ENCODE measurements at places on chromosomes 6 and 20. TPM values are rescaled to one million over a fixed set of nuclear protein-coding genes. Genes with fewer than 3 reads are reported as not detected.

- peak; percentile 39 for DNase-seq
Observed at GRCh38 chr6:12245763-12246718, 44.1 kb upstream of the EDN1 start.

GRCh38 chr6:1679688-1680068 lies 70.0 kb downstream of the FOXC1 start:
- no peak for DNase-seq

DNA sequence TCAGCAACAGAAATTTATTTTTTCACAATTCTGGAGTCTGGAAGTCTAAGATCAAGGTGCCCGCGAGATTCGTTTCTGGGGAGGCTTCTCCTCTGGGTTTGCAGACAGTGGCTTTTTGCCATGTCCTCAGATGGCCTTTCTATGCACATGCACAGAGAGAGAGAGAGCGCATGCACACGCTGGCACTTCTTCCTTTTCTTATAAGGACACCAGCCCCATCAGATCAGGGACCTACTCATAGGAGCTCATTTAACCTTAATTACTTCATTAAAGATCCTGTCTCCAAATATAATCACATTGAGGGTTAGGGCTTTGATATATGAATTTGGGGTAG lies 260.7 kb upstream of the PLCB4 start:
- DNase-seq, result no peak

DNA sequence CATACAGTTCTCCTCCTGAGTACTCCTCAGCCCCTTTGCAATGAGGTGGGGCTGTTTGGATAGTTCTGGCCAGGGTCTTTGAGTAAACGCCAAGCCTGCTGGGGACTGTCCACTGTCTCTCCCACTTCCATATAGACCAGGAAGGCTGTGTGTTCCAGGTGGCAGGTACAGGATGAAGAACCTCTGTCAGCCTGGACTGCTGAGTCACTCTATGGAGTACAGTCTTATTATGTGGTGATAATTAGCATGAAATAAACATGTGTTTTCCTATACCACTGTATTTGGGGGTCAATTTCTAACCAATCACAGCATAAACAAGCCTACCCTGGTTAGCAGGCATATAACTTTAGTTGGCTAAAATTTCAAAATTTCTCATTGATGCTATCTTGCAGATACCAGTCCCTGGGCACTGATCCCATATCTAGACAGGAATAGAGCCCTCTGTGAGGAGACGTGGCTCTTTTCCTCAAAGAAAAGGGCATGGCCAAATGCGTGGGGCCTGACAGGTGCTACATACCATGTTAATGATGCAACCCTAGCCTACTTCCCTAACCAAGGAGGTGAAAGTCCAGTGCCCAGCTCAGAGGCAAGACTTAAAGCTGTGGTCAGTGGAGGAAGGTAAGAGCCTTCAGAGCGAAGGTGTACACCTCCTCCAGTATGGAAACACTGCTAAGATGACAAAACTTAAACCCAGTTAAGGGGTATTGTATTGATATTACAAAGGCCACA lies 4.5 kb upstream of the ALDH8A1 start:
- DNase-seq, result no peak

DNA sequence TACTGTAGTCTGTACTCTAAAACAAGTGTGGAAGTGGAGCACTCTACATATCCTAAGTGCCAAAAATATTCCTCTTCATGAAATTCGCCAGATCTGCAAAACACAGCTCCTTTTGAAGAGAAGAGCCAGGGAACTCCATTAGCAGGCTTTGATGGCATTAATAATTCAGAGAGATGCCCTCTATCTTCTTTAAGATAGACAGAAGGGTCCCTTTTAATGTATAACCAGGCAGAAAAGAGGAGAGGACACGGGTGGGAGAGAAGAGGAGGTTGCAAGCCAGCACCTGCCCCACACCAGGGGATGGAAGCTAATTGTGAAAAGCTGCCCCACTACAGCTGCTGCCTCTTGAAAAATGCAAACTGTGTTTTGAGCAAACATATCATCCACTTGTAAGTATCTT lies 3.7 kb upstream of the RFPL4B start:
- no peak for DNase-seq

DNA sequence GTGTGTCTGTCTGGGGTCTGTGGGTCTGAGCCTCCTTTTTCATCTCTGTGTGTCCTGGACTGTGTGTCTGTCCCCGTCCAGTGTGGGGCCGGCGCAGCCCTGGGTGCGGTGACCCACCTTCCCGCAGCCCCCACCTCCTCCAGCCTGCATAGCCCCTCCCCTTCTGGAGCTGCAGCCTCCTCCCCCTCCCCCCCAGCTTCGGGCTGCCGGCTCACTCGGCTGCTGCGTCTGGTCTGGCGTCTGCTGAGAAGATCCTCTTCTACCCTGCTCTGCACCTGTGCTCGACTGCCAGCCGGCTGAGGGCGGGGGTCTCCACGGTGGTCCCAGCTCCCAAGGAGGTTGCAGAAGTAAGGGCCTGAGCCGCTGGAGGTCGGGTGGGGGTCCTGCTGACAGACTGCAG lies 7.6 kb upstream of the LKAAEAR1 start:
- DNase-seq, result no peak

GRCh38 chr6:53811082-53811481 lies 16.3 kb downstream of the LRRC1 start:
- DNase-seq, result no peak

DNA sequence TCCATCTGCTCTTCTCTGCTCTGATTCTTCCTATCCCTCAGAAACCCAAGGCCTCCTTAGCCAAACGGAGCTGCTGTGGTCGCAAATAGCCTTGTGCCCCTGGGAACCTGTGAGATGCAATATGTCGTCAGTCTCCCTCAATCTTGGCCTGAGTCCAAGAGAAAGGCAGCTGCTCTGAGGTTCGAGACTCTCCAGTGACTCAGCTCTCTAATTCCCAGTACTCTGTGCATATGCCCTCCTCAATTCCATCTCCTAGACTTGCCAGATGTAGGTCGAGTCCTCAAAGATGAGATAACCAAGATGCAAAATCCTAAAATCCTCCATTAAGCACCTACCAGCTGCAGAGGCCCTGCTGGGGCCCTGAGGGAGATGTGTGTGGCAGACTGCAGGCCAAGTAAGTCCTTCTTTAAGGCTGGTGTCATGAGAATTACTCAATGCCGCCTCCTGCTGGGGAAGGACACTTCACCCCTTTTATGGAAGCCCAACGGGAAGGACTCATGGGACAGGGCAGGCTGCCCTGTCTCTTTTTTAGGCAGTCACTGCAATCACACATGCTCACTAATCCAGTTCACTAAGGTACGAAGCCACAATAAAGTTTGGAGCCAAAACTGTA lies 28.5 kb downstream of the C6orf15 start:
- peak; percentile 92 for DNase-seq

GRCh38 chr6:34547701-34548644 lies 8.2 kb downstream of the SPDEF start:
- no peak for DNase-seq

GRCh38 chr20:24993337-24994185 lies 1.0 kb upstream of the APMAP start:
- peak; percentile 57 for DNase-seq

DNA sequence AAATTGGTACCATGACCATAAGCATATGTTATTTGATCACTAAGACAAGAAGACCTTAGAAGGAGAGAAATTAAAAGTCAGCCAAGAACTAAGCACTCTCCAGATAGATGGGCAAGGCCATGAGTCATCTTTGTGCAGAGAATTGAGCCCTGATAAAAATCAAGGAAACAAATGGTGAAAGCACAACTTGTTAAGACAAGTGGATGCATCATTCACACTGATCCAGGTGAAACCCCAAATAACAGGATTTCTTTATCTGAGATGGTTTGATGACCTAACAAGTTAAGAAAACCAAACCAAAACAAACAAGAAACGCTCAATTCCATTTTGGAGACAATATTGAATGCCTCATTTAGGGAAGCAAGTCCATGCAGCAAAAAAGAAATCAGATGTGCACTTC lies 121.6 kb downstream of the ADAT2 start:
- peak; percentile 27 for DNase-seq

DNA sequence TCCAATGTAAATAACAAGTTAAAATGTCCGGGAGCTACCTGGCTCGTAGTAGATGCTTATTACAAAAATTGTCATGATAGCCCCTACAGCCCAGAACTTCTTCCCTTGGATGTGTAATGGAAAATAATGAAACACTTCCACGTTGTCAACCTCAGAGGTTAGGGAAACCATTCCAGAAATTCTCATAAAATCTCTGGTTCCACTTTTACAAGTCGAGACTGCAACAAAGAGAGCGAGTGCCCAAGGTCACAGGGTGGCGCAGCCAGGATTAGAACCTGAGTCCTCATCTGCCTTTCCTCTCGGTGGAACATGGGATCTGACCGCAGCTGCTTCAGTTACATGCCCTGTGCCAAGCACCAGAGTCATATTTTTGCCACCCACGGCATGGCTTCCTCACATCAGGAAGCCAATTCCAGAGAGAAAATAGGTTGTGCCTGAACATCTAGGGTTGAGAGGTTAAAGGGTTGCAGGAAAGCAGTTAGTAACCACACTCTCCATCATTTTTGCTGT lies 157.6 kb downstream of the SOBP start:
- DNase-seq, result no peak

DNA sequence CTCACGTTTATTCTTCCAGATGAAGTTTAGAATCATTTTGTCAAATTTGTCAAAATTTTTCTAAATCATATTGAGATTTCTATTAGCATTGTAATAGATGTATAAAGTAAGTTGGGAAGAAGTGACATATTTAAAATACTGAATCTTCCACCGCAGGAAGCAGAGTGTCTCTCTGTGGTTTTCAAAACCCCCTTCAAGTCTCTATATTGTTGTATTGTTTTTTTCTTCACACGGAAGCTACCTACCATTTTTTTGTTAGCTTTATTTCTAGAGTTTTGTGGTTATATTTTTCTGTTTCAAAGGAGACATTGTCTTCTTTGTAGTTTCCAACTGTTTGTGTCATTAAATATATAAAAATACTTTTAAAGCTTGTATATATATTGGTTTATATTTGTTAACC lies 188.6 kb downstream of the ZDHHC14 start:
- no peak for DNase-seq

DNA sequence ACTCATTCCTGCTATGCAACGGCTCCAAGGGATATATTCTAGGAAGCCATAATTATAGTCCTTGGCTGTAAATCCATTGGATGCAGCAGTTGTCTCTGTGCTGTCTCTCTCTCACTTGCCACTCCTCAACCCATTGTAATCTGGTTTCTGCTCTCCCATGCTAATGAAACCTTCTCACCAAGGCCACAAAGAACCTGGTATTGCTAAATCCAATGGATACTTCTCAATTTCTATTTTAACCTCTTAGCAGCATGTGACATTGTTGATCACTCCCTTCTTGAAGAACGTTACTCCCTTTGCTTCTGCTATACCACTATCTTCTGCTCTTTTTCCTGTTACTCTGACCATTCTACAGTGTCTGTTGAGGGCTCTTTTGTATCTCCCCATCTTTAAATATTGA lies 39.8 kb upstream of the GCLC start:
- DNase-seq, result no peak

- DNase-seq, result no peak
Observed at GRCh38 chr20:52252664-52253063, 61.1 kb upstream of the ZFP64 start.

DNA sequence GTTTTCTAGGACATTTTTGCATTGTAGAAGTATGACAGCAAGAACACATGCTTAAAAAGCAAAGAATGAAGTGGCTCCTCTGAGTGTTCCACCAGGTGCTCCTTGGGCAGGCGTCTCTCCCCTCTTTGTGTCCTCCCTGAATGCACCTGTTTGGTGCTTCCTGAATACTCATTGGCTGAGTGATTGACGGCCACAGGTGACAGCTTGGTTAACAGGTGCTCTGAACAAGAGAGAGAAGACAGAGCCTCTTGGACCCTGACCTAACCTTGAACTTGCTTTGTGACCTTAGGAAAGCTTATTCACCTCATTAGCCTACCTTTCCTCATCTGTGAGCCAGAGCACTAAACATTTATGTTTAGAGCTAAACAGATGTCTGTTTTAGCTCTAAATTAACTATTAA lies 93.7 kb downstream of the TULP4 start:
- DNase-seq, result no peak

- no peak for DNase-seq
Observed at GRCh38 chr20:24504331-24505285, 35.2 kb downstream of the SYNDIG1 start.

GRCh38 chr20:10023911-10024310 lies 10.9 kb upstream of the ANKEF1 start:
- DNase-seq, result no peak

DNA sequence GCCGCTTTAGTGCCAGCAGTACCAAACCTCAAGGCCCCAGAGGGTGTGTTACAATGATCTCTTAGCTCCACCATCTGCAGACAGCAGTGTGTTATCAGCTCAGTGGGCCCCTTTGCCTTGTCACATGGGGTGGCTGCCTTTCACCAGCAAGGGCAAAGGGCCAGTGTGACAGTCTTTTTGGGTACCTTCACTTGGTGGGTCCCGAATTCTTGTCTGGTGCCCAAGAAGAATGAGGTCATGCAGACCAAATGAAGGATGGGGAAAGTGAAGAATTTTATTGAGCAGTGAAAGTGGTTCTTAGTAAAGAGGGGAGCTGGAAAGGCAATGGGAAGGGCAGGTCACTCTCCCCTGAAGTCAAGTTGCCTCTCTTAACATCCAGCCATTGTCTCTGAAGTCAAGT lies 2.9 kb upstream of the SMIM28 start:
- no peak for DNase-seq

- peak; percentile 34 for DNase-seq
Observed at GRCh38 chr6:128186729-128187128, 285.9 kb upstream of the THEMIS start.

DNA sequence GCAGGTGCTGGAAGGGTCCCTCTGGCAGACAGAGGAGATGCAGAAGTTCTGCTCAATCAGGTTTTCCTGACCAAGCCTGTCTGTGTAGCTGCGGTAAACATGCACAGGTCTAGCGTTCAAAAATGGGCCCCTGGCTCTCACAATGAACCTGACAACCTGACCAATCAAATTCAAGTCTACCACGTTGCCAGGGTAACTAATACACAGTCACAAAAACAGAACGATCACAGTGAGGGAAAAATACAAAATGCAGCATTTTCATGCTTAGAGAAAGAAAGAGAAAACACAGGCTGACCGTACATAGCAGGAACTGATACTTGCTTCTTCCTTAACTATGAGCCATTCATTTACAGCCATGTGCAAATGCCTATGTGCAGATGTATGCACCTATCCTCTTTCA lies 353.1 kb upstream of the TSHZ2 start:
- no peak for DNase-seq

- no peak for DNase-seq
Observed at GRCh38 chr20:14865169-14865568, 527.8 kb upstream of the FLRT3 start.

DNA sequence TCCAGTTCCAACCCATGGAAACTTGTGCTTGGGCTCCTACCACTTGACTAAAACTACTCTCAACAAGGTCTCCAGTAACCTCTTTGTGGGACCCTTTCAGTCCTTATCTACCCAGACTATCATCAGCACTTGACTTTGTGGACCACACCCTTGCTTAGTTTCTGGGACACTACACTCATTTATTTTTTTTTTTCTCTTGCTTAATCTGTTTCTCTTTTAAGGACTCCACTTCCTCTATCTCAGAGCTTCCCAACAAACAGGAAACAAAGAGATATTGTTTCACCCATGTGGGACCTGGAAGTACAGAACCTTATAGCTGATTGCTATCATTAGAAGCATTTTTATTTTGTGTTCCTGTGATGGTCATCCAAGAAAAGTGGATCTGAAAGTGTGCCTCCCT lies 28.8 kb upstream of the ME1 start:
- no peak for DNase-seq

Gene MYB
- 0.44 TPM for polyA plus RNA-seq

Gene SLCO4A1
- polyA plus RNA-seq, result 1.1 TPM

Gene NECAB3
- 28.4 TPM for polyA plus RNA-seq

Gene MRPS10
- polyA plus RNA-seq, result 24.0 TPM

Gene CLPSL2
- not detected for polyA plus RNA-seq

Gene CAPN11
- not detected for polyA plus RNA-seq

Gene SLC17A1
- polyA plus RNA-seq, result not detected

Gene ANKEF1
- 0.31 TPM for polyA plus RNA-seq

Gene SIRPB1
- polyA plus RNA-seq, result 1.0 TPM

Gene ETV7
- polyA plus RNA-seq, result 0.19 TPM

Gene C4B
- 4.4 TPM for polyA plus RNA-seq

All from IMR-90 (cell line).